ENCODE measurements at places on chromosomes 5 and 9.

- no peak for DNase-seq
Observed at GRCh38 chr5:35668319-35668718, 50.7 kb downstream of the SPEF2 start.

DNA sequence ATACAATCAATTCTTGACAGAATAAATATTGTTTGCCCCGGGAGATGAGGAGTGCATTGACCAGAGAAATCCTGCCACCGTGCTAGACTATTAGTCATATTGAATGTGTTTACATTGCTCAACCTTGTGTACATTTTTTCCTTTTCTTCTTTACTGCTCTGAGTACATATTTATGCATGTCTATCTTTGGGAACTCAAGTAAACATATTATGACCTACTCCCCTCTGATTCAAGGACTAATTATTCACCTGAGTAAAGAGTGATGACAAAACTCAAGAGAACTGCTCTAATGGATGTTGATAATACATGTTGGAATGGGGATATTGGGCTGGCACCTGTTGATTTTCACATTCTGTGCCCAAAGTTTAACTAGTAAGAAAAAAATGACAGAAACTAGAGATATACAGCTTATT is 3.9 kb upstream of the SPINK1 start:
- DNase-seq, result no peak

GRCh38 chr5:77741608-77742007 is 34.5 kb downstream of the TBCA start:
- no peak for DNase-seq

- DNase-seq, result peak; percentile 16
Observed at GRCh38 chr5:80082731-80083100, 47.6 kb downstream of the THBS4 start.

GRCh38 chr9:12695474-12695873 is 2.3 kb downstream of the TYRP1 start:
- no peak for DNase-seq

- no peak for DNase-seq
Observed at GRCh38 chr5:107485184-107485583, 185.6 kb downstream of the EFNA5 start.

- no peak for DNase-seq
Observed at GRCh38 chr5:135038813-135039270, 4.8 kb upstream of the PITX1 start.

- DNase-seq, result no peak
Observed at GRCh38 chr5:24353016-24353415, 291.8 kb downstream of the CDH10 start.

DNA sequence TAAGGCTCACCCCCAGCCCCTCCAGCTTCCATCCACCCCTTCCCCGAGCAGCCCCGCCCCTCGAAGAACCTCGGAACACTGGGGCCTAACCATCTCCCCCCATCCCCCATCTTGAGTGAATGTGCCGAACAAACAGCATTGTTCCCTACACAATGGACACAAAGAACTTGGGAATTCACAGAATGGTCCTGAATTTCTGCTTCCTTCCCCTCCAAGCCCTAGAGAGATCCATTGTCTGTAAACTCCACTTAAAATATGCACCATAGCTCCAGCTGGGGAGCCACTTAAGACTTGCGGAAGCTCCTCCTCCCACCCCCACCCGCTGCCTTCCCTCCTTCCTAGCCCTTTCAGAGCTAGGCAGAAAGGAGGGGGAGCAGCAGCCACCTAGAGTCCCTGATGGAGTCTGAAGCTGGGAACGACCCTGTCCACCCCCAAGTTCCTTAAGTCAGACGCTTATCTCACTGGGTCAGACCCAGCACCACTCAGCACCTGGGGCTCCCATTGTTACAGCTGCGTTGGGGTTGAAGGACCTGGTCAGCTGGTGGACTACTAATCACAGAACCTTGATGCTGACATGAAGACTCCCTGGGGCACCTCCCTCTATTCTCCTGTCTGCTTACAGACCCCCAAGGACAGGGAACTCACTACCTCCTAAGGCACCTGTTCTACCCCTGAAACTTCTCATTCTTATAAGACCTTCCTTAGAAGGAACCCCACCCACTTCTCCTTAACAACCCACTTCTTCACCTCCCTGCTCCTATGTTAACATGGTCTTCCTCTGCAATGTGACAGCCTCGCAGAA is 61.4 kb downstream of the PCDH1 start:
- DNase-seq, result no peak

DNA sequence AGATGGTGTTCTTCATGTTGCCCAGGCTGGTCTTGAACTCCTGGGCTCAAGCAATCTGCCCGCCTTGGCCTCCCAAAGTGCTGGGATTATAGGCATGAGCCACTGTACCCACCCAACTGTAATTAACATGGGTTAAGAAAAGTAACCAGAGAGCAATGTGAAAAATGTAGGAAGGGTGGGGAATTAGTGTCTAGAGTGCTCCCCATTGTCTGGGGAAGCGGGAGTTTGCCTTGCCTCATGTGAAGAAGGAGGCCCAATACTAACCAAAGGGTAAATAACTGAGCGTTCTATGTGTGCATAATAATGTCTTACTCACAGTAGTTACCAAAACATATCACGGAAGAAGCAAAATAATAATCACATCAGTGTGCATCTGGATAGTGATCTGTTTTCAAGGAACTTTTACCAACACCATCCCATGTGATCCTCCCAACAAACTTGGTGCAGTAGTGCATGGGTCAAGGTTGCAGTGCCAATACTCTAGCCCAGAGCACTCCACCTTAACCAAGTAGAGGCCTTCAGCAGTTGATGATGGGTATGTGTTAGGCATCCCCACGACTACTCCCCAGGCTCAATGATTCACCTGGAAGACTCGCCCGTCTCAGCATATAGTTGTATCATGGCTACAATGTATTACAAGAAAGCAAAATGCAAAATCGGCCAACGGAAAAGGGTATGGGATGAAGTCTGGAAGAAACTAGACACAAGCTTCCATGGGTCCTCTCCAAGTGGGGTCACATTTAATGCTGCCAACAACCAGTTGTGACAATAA is 26.2 kb downstream of the GNAQ start:
- no peak for DNase-seq

- DNase-seq, result no peak
Observed at GRCh38 chr5:127111112-127111511, 37.8 kb upstream of the C5orf63 start.

DNA sequence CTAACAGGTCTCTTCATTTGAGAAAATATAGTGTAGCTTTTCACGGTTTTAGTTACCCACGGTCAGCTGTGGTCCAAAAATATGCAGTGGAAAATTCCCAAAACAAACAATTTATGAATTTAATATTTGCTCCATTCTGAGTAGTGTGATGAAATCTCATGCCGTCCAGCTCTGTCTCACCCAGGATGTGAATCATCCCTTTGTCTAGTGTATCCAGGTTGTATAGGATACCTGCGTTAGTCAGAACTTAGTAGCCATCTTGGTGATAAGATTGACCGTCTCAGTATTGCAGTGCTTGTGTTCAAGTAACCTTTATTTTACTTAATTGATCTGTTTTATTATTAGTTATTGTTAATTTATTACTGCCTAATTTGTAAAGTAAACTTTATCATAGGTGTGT is 41.1 kb downstream of the NDUFS4 start:
- DNase-seq, result no peak

DNA sequence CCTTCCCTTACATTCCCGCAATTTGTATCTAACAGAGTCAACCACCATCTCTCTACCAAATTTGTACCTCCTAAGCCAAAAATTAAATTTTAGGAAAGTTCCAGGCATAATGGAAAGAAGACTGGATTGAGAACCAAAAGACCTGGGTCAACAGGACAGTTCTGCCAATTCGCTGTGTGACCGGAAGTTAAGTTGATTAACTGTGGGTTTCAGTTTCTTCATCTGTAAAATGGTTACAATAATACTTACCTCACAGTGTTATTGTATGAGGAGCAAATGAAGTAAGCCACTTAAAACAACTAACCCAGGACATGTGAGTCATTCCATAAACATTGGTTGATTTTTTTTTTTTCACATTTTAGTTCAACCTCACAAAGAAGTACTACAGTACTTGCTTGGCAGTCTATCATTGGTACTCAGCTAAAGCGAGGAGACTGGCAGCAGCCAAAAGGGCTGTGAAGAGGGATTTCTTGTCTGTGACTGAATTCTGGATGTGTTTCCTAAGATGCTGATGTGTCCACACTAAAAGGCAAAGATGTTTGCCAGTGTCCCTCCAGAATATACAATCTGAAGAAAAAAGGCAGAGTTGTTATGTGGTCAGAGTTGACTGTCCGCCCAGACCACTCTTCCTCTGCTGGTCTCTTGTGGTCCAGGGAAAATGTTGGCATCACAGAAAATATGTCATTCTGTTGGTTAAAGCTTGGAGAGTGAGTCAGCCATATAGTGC is 198.6 kb downstream of the TLE1 start:
- no peak for DNase-seq
